ENCODE measurements at places on chromosomes 4 and X.

GRCh38 chrX:120419463-120419862 lies 49.6 kb downstream of the LAMP2 start:
- no peak for DNase-seq

DNA sequence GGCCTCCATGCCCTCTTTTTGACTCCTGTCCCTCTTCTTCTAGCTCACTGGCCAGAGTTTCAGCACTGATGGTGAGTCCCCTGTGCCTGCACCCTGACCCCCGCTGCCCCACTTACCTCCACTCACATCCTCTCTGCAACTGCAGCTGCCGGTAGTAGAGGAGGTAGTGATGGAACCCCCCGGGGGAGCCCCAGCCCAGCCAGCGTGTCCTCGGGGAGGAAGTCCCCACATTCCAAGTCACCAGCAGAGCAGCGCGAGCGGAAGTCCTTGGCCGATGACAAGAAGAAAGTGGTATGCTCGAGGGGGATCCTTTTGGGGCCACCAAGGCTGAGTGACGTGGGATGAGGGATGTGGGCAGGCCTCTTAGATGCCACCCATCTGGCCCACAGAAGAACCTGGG lies 5.8 kb downstream of the ARAF start:
- DNase-seq = no peak

GRCh38 chr4:10106421-10107039 lies 10.1 kb downstream of the WDR1 start:
- peak; percentile 41 for DNase-seq

GRCh38 chrX:134623293-134624045 lies 34.8 kb downstream of the PLAC1 start:
- no peak for DNase-seq

GRCh38 chrX:137051978-137052642 lies 18.3 kb upstream of the GPR101 start:
- DNase-seq = peak; percentile 42

DNA sequence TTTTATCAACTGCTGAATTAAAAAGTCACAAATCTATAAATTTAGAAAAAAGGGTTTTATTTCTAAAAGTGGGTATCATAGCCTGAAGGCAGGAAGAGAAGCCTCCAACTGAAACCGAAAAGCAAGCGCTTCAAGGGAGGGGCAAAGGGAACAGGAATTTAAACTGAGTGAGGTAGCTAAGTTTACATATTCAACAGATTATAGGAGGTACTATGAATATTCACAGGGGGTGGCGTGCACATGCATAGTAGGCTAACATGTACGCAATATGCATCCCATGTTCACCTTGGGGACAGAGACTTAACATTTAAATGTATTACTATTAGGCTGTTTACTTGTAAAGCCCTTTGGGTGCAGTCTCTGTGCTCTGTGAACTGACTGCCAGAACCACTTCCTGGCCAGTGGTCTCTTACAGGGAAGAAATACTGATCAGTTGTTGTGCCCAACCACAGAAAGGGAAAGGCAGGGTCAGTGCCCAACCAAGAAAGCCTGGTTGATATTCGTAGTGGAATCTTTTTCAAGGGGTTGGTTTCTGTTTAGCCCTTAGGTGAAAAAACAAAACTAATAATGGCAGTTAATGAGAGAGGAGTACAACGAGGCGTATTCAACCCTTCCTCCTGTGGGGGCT lies 168.7 kb upstream of the GALNTL6 start:
- no peak for DNase-seq

GRCh38 chrX:6959006-6959405 lies 188.5 kb upstream of the STS start:
- DNase-seq = no peak

GRCh38 chrX:152197465-152197864 lies 59.1 kb upstream of the MAGEA10 start:
- DNase-seq = no peak

GRCh38 chr4:141676087-141676670 lies 39.8 kb downstream of the IL15 start:
- no peak for DNase-seq

DNA sequence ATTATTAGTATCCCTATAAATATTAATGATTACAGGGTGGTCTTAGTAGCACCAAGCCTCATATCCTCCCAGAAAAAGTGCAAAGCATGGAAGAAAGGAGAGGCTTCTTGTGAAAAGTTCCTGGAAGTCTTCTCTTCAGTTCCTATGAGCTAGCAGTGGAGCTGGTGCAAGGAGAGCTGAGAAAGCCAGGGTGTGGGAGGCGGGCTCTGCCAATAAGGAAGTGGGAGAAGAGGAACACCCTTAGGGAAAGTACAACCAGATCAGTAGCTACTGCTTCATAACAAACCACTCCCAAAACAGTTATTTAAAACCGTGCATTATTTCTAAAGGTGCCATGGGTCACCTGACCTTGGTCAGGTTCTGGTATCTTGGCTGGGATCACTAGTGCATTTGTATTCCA lies 72.4 kb downstream of the MAP9 start:
- DNase-seq = no peak

GRCh38 chr4:95877636-95878035 lies 37.7 kb downstream of the PDHA2 start:
- no peak for DNase-seq

DNA sequence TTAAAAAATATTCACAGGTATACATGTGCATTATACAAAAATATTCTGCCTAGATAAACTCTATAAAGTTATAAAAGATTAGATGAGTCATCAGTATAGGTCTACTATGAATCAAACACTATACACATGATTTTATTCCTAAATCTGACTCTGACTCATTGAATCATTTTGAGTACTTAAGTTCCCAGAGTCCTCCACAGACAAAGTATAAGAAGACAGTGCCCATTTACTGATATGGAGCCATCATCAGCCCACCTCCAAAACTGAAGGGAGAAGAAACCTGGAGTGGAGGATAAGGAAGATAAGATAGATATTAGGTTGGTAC lies 28.7 kb upstream of the ANTXR2 start:
- DNase-seq = no peak

DNA sequence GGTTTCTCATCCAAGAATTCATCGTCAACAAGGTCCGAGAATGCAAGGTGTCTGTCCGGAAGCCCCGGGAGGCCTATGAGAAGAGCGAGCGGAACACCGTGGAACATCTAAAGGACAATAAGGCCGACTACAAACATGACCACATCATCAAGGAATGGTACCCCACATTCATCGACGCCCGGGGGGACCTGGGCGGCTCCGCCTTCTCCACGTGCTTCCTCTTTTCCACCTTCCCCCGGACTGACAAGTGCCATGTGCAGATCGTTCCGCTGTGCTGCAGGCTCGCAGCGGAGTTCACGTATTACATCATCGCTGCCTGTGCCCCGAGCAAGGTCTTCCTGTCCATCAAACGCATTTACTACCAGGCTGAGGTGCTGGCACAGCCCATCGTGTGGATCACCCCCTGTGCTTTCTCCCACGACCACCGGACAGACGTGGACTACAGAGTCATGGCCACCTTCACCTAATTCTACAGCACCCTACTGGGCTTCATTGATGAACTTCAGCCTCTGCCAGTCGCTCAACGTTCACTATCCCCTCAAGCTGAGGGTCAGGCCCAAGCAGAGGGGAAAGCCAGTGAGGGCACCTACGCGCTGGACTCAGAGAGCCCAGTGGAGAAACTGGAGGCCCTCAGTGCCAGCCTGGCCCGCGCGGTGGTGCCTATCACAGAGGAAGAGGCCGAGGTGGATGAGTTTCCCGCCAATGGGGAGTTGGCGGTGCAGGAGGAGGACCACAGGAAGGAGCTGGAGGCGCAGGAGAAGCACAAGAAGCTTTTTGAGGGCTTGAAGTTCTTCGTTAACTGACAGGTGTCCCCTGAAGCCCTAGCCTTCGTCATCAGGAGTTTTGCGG lies 125.9 kb upstream of the PABPC4L start:
- no peak for DNase-seq

DNA sequence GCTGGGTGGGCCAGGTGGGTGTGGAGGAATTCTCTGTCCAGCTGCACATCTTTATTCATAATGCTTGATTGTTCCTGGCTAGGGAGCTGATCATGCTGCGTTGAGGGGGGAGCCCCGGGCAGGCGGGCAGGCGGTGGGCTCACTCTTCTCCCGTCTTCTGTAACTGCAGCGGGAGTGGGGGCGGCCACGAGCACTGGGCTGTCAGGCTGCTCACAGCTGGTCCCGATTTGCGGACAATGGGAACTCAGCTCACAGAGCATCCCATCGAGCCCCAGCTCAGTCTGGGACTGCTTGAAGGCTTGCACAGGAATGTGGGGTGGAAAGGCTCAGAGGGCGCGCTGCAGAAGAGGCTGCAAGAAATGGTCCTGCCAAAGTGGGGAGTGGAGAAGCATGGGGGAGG lies 63.8 kb downstream of the EFNB1 start:
- DNase-seq = no peak

DNA sequence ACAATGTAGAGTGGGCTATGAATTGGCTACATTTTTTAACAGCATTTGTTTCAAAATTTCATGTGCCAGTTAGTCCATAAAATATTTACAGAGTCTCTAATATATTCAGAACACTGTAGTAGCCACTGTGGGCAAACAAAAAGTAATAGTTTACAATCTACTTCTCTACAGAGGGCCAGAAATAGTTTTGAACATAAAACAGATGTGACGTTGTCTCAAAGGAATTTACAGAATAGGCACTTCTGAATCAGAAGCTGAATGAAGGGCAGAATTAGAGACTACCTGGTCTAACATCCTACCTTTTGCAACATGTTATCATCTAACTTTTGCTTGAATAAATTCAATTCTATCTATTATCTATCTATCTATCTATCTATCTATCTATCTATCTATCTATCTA lies 811.9 kb upstream of the EPHA5 start:
- no peak for DNase-seq

DNA sequence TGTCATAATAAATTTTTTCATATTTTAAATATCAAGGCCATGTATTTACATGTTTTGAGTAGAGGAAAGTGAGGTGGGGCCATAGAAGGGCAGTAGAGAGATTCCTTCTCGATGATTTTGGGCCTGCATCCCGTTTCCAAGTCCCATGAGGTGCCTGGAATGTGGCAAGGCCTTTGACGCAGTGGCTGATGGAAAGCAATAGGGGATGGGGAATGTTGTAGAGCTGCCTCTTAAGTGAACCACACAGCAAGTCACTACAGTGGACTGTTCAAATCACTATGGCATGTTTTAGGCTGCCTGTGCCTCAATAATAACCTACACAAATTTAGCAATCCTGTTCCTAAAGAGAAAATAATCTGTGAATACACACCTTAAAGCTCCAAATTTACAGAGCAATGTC lies 48.3 kb downstream of the ANXA5 start:
- no peak for DNase-seq

DNA sequence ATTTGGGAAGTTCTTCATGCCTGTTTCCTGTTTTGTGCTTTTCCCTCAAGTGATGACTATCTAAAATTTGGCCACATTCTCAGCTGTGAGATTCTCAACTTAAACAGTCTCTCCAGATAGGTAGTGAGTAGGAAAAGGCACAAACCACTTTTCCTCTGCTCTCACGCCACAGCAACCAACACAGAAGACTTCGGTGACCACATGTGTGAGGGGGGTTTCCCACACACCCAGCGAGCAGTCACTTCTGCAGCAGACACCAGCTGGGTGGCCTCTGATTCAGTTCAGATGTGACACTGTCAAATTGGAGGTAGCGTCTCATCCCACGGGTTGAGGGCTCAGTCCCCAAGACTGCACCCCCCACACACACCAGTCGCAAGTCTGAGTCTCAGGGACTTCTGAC lies 25.1 kb upstream of the CLDN34 start:
- peak; percentile 2 for DNase-seq

- DNase-seq = no peak
These were observed 30.9 kb downstream of the RASSF6 start for GRCh38 chr4:73589261-73589847.

DNA sequence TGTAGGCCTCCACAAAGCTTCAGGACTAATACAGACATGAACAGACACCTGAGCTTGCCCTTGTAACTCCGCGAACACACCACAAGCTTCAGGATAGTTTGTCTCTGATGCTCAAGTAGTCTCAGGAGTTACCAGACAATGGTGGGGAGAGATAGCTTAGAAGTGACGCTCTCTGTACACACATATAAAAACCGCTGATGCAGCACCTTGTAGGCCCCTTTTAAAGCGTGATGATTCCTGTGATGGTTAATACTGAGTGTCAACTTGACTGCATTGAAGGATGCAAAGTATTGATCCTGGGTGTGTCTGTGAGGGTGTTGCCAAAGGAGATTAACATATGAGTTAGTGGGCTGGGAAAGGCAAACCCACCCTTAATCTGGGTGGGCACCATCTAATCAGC lies 78.7 kb downstream of the MAGED4 start:
- DNase-seq = no peak

DNA sequence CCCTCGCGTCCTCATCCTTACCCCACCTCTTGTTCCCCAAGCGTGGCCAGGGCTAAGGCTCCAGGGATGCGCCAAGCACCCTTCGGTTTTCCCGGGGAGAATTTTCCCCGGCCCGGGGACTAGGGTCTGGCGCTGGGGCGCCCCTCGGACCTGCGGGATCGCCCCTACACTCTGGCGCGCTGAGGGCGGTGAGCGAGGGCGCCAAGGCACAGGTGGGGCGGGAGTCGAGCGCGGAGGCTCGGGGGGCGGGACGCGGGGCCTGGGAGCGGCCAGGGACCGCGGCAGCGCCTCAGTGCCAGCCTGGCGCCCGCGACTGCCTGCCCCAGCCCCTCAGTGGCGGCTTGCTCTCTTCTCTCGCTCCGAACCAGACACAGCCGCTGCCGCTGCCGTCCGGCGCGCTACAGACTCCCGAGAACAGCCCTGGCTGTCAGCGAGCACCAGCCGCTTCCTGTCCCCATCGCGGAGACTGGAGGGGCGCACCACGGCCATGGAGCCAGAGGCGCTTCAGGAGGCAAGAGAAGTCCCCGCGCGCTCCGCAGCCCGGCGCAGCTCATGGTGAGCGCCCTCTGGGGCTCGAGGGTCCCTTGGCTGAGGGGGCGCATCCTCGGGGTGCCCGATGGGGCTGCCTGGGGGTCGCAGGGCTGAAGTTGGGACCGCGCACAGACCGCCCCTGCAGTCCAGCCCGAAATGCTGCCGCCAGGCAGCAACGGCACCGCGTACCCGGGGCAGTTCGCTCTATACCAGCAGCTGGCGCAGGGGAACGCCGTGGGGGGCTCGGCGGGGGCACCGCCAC lies at the start of gene DRD5:
Gene DRD5 (plus strand): TSS at position 292 of the 793 bp plus-strand sequence. CDS start 396 bp downstream, at position 688.
- DNase-seq = no peak

DNA sequence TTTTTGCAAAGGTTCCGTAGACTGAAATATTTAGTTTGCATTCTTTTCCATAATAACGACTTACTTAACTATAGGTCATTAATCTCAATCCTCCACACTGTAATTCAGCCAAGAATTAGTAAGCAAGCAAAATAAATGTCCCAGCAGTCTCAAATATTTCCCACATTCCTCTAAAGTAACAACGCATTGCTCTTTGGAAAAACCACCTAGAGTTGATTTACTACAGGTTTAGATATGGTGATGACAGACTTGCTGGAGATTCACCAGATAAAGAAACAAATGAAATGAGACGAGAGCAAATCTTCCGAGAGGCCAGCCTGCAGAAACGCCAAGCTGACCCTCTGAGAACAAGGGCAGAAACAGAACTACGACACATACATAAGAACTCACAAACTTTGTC lies 28.9 kb downstream of the TENM3 start:
- DNase-seq = no peak

- DNase-seq = no peak
These were observed 166.7 kb upstream of the SH3RF1 start for GRCh38 chr4:169437299-169438047.

GRCh38 chr4:170990989-170991589 lies 822.1 kb upstream of the GALNTL6 start:
- no peak for DNase-seq

Data from stimulated activated CD8-positive, alpha-beta memory T cell treated with anti-CD3 and anti-CD28 coated beads, Interleukin-4, amount 100 ng/mL, for 1 hour (primary cell).